ENCODE measurements at places on chromosomes 3 and 15. TPM values are rescaled to one million over a fixed set of nuclear protein-coding genes. Genes with fewer than 3 reads are reported as not detected.

The PDZRN3 gene
- 92.6 TPM for total RNA-seq

The ZNF620 gene
- not detected for total RNA-seq

DNA sequence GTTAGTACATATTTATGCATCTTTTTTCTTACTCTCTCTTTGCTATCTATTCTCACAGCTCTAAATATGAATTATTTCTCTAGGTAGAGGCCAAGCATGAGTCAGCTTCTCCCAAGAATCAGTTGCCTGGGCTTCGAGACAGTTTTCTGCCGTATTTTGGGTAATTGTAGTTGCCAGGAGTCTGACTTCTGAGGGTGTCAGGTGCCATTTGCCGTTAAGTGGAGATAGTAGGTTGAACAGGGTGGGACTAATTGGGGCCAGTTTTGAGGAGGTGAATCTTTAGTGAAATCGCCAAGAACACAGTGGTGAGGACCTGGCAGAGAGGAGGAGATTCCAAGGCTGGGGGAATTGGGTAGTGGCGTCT is 7.8 kb upstream of the NRROS start:
- H3K27me3 ChIP-seq = no peaks in the 10 kb centered on the region
- H3K27ac ChIP-seq = peak overlapping the region; percentile 78
- peak overlapping the region; percentile 59 for H3K4me3 ChIP-seq

GRCh38 chr15:81113861-81114291 is 20.2 kb upstream of the CFAP161 start:
- no peak overlapping the region for H3K4me3 ChIP-seq
- no peaks in the 10 kb centered on the region for H3K36me3 ChIP-seq
- H3K4me1 ChIP-seq = no peaks in the 10 kb centered on the region
- DNase-seq = no peak
- no peaks in the 10 kb centered on the region for H3K27me3 ChIP-seq

Data from uterus (tissue), 4 donors.